Activated CD4-positive, alpha-beta memory T cell treated with anti-CD3 and anti-CD28 coated beads for 36 hours (primary cell): ENCODE measurements at places on chromosomes 4 and X. TPM values are rescaled to one million over a fixed set of nuclear protein-coding genes. Genes with fewer than 3 reads are reported as not detected.

- H3K4me1 ChIP-seq = no peaks in the 10 kb centered on the region
- no peaks in the 10 kb centered on the region for H3K36me3 ChIP-seq
These were observed 74.3 kb upstream of the NPY2R start for GRCh38 chr4:155134136-155134535.

GRCh38 chr4:6495296-6495590 lies 22.8 kb upstream of the PPP2R2C start:
- peaks cover 28% of the 10 kb centered on the region for H3K27me3 ChIP-seq
- DNase-seq = no peak
- H3K36me3 ChIP-seq = no peaks in the 10 kb centered on the region

GRCh38 chrX:31546126-31546525 lies 474.3 kb upstream of the FTHL17 start:
- H3K27ac ChIP-seq = no peak overlapping the region
- H3K4me1 ChIP-seq = no peaks in the 10 kb centered on the region
- no peaks in the 10 kb centered on the region for H3K36me3 ChIP-seq
- no peak overlapping the region for H3K4me3 ChIP-seq
- no peak for DNase-seq

DNA sequence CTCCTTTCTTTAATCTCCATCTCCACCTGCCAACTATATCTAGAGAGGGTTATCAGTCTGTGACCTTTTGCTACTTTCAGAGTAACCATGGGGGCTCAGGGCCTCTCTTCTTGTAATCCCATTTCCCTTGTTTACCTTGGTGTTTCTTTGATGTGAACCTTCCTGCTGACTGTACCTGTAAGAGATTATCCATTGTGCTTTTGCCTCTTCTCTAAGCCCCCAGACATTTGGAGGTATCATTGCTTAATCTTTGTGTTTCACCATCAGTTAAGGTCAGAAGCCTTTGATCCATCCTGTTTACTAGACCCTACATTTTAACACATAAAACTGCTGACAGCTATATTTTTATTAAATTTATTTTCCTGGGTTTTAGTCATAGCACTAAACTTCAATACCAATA lies 111.8 kb upstream of the RAP2C start:
- DNase-seq = no peak
- H3K27ac ChIP-seq = no peak overlapping the region
- peaks cover 9% of the 10 kb centered on the region for H3K4me1 ChIP-seq

DNA sequence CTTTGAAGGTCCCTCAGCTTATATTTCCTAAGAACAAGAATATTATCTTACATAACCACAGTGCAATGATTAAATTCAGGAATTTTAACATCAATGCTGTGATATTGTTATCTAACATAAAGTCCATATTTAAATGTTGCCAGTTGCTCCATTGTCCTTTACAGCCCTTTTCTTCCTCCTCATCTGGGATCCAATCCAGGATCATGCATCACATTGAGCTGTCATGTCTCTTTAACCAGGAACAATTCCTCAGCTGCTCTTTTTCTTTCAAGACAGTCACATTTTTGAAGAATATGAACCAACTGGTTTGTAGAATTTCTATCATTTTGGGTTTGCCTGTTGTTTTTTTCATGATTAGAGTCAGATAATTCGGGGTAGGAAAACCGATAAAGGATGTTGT lies 12.0 kb downstream of the TMSB4X start:
- no peak for DNase-seq
- no peaks in the 10 kb centered on the region for H3K27me3 ChIP-seq
- peak overlapping the region; percentile 55 for H3K4me3 ChIP-seq
- peak overlapping the region; percentile 94 for H3K27ac ChIP-seq
- peaks cover 75% of the 10 kb centered on the region for H3K4me1 ChIP-seq

DNA sequence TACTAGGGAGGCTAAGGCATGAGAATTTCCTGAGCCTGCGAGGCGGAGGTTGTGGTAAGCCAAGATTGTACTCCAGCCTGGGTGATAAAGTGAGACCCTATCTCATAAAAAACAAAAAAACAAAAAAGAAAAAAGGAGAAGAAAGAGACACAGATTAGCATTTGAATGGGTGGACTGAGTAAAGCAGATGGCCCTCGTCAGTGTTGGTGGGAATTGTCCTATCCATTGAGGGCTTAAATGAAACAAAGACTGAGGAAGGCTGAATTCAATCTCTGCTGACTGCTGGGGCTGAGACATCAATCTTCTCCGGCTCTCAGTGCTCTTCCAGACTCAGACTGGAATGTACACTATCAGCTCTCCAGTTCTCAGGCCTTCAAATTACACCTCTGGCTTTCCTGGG lies 136.8 kb downstream of the SLC7A11 start:
- no peak overlapping the region for H3K27ac ChIP-seq
- DNase-seq = no peak
- H3K4me1 ChIP-seq = no peaks in the 10 kb centered on the region
- H3K36me3 ChIP-seq = no peaks in the 10 kb centered on the region
- H3K4me3 ChIP-seq = no peak overlapping the region

DNA sequence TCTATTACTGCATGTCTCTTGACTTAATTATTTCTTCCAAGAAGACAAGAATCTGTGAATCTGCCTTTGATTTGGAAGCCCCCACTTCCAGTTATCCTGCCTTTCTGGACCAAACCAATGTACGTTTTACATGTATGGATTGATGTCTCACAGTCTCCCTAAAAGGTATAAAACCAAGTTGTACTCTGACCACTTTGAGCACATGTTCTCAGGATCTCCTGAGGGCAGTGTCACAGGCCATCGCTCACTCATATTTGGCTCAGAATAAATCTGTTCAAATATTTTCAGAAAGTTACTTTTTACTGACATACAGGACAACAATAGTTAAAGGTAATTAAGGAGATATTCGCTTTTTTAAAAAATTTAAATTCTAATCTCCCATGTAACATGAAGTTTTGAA lies 188.6 kb upstream of the CPXCR1 start:
- H3K4me3 ChIP-seq = no peak overlapping the region
- H3K27ac ChIP-seq = no peak overlapping the region
- no peaks in the 10 kb centered on the region for H3K4me1 ChIP-seq
- H3K36me3 ChIP-seq = no peaks in the 10 kb centered on the region
- no peaks in the 10 kb centered on the region for H3K27me3 ChIP-seq

DNA sequence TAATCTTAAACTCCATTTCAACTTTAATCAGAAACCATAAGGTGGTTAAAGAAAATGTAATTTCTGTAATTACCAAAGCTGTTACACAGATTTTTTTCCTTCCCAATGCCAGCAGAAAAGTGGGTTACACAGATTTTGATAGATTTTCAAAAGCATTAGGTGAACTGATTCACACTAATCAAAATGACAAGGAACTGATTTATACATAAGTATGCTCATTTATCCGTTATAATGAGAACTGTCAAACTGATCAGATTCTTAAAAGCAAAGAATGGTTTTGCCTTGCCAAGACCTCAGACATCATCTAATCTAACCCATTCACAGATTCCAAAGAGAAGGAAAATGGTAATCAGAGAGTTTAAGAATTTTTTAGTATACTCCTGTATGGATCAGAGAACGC lies 5.2 kb downstream of the UGDH start:
- H3K4me1 ChIP-seq = peaks cover 10% of the 10 kb centered on the region
- H3K36me3 ChIP-seq = no peaks in the 10 kb centered on the region
- H3K27ac ChIP-seq = no peak overlapping the region
- no peaks in the 10 kb centered on the region for H3K27me3 ChIP-seq
- H3K4me3 ChIP-seq = no peak overlapping the region
- DNase-seq = no peak

The ITGB1BP2 gene
- total RNA-seq = 4.8 TPM

DNA sequence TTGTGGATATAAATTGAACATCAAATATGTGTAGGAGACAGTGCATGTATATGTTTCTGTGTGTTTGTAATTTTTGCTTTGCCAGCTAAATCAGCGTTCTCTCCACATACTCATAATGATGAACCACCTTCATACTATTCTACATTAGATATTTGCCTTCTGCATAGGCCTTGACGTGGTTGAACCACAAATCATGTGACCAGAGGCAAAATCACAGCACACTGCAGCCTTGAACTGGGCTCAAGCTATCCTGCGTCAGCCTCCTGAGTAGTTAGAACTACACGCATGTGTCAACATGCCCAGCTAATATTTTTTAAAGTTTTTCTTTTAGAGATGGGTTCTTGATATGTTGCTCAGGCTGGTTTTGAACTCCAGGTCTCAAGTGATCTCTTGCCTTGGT lies 9.5 kb downstream of the UBQLN2 start:
- peak; percentile 42 for DNase-seq
- no peak overlapping the region for H3K27ac ChIP-seq
- H3K4me3 ChIP-seq = no peak overlapping the region
- H3K36me3 ChIP-seq = peaks cover 40% of the 10 kb centered on the region
- no peaks in the 10 kb centered on the region for H3K27me3 ChIP-seq

DNA sequence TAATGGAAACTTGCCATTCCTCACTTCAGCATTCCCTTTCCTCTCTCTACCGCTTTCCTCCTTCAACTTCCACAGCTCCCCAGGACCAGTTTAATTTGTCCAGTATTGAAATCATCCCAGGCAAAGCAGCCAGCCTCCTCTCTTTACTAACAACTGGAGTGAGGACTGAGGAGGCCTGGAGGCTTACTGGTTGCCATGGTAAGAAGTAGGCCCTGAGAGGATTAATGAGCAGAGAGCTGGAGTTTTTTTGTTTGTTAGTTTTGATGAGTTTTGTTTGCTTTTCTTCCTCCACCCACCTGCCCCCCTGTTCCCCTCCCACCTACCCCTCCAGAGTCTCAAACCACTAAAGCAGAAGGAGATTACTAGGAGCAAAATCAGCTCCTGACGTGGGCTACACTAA lies 29.5 kb upstream of the PLP1 start:
- H3K36me3 ChIP-seq = no peaks in the 10 kb centered on the region
- H3K4me1 ChIP-seq = no peaks in the 10 kb centered on the region
- H3K27ac ChIP-seq = no peak overlapping the region
- DNase-seq = no peak
- no peak overlapping the region for H3K4me3 ChIP-seq

DNA sequence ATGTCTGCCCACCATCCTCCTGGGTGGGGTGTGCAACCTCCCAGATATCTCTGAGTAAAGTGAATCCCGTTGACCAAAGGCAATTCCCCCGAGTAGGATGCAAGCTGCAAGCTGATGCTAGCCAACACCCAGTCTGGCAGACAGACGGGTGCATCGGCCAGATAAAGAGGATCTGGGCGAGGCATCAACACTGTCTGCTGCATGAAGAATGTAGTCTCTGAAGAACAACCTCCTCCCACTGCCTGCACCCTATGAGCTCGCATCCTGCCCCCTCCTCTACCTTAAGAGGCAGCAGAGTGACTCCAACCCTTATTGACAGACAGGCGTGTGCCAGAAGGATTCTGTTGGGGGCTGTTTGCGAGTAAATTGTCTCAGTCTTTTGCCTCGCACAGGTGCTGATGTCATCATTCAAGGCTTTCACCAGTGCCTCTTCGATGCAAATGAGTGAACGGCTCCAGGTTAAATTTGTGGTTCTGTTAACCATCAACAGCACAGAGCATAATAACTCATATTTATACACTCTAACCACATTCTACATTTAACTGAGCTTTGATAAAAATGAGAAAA lies 546.9 kb downstream of the BCOR start:
- H3K27ac ChIP-seq = no peak overlapping the region
- H3K4me1 ChIP-seq = peaks cover 8% of the 10 kb centered on the region
- no peaks in the 10 kb centered on the region for H3K36me3 ChIP-seq
- H3K4me3 ChIP-seq = no peak overlapping the region

The SATL1 gene
- total RNA-seq = not detected

The TKTL1 gene
- total RNA-seq = 0.21 TPM

- DNase-seq = peak; percentile 65
- no peak overlapping the region for H3K27ac ChIP-seq
- H3K4me1 ChIP-seq = peaks cover 6% of the 10 kb centered on the region
- no peaks in the 10 kb centered on the region for H3K36me3 ChIP-seq
These were observed 61.5 kb downstream of the ANXA10 start for GRCh38 chr4:168153596-168154440.

The L1CAM gene
- 1.3 TPM for total RNA-seq

The GAGE12H gene
- total RNA-seq = not detected

The SLITRK4 gene
- total RNA-seq = not detected

DNA sequence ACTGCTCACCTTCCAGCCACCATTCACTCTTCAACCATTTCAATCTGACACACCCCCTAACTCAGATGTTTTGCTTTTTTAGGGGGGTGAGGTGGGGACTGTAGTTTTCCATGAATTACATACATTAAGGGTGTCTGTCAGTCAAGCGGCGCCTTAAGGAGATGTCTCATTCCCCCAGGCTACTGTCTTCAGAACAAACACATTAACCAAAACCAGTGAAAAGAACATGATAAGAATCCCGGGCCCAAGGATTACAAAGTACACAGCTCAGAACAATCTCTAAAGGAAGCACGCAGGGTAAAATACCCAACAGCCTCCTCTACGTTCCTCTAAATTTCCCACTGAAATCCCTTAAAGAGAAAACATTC lies 62.5 kb upstream of the IRF2 start:
- DNase-seq = no peak
- H3K4me1 ChIP-seq = peaks cover 41% of the 10 kb centered on the region
- H3K27ac ChIP-seq = peak overlapping the region; percentile 96
- no peaks in the 10 kb centered on the region for H3K27me3 ChIP-seq
- H3K4me3 ChIP-seq = peak overlapping the region; percentile 95
- H3K36me3 ChIP-seq = peaks cover 2% of the 10 kb centered on the region

DNA sequence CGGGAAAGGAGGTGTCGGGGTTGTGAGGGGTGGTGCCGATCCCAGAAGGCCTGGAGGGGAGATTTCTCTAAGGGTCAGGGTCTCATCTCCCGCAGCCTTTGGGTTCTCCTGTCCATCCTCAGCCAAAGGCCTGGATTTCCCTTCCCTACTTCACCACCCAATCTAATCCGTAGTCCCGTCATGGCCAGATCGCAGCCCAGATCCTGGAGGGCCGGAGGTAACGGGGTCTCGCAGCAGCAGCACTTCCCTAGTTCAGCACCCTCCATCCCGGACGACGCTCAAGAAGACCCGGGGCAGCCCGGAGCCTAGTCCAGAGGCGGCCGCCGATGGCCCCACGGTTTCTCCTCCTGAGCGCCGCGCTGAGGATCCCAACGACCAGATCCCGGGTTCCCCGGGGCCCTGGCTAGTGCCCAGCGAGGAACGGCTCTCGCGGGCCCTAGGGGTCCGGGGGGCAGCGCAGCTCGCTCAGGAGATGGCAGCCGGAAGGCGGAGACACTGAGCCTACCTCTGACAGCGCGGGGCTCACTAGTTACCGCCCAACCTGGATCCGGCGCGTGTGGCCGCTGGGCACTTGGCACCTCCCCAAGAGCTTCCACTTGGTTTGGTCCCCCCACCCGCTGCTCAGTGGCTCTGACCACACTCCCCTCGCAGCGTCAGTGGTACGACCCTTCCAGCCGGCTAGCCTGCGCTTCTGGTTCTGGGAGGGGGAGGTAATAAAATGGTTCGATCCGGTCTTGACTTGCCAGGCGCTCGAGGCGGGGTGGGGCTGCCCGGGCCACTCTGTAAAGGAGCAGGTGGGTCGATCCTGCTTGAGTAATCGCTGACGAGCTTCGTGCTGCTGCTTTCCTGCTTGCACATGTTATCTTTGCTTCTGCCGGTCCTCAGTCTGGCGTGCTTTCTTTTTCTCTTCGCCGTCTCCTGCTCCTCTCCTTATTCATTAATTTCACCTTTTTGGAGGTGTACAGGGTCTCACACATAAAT lies 3.6 kb downstream of the MAGIX start:
- no peaks in the 10 kb centered on the region for H3K27me3 ChIP-seq
- peak overlapping the region; percentile 78 for H3K4me3 ChIP-seq
- peak overlapping the region; percentile 93 for H3K27ac ChIP-seq
- no peaks in the 10 kb centered on the region for H3K36me3 ChIP-seq
